RWPE1 (cell line): ENCODE measurements at places on chromosomes 11 and 22.

- DNase-seq: no peak
Observed at GRCh38 chr11:128266893-128267292, 320.5 kb downstream of the ETS1 start.

DNA sequence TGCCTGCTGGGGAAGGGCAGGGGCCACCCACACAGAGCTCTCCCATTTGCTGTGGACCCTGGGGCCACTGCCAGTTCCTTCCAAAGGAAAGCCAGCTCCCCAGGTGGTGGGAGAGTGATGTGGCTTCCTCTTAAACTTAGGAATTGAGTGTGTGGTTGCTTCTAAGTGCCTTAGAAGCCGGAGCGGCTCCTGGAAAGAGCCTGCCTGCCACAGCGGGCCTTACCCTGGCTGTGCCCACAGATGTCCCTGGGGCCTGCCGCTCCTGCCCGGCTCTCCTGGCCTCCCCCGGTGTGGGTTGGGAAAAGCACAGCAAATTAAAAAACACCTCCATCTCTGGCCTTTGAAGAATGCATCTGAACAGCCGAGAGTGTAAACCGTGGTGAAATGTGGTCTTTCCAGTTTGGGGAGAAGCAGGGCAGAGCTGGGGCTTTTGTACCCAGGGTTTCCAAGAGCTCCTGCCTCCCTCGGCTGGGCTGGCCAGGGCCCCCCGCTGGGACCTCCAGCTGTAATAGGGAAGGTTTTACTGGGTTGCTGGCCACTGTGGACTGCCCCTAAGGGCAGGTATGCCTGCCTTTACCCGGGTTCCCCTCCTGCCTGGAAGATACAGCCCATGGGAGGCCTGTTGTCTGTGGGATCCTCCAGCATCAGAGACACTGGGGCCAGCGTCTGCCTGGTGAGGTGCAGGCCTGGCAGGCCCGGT lies 30.2 kb downstream of the LRP5 start:
- peak; percentile 56 for DNase-seq

GRCh38 chr11:47021527-47021818 lies 84.9 kb downstream of the CSTPP1 start:
- DNase-seq: no peak

GRCh38 chr11:92384802-92385201 lies 160.2 kb downstream of the FAT3 start:
- no peak for DNase-seq

GRCh38 chr11:71496421-71496820 lies 30.6 kb upstream of the KRTAP5-7 start:
- DNase-seq: no peak

DNA sequence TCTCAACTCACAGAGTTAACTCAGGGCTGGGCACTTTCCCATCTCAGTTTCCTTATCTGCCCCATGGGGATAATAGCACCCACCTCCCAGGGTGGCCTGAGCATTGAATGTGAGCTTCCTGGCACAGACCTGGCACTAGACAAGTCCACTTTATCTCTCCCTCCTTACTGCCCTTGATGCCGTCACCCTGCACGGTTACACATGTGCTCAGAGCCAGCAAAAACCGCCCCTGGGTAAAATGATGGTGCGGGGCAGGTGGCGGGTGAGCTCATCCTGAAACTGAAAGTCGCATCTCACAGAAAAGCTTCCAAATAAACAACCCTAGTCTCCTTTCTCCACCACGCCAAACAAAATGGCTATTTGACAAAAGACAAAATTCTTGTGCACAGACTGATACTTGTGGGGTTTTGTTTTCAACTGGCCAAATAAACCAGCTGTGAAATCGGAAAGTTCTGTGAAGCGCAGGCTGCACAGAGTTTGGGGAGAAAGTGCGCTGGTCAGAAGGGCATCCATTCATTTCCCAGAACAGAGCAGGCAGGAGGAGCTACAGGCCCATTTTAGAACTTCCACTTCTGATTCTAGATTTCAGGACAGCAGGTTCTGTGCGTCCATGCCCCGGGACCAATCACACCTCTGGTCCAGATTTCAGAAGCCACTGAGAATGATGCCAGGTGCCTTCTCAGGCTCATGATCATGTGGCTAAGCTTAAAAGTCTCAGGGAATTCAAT lies 138.1 kb downstream of the SHANK2 start:
- DNase-seq: no peak

- DNase-seq: no peak
Observed at GRCh38 chr11:77086521-77087472, 15.8 kb upstream of the OMP start.

- no peak for DNase-seq
Observed at GRCh38 chr11:130404727-130405126, 23.7 kb downstream of the ADAMTS8 start.

DNA sequence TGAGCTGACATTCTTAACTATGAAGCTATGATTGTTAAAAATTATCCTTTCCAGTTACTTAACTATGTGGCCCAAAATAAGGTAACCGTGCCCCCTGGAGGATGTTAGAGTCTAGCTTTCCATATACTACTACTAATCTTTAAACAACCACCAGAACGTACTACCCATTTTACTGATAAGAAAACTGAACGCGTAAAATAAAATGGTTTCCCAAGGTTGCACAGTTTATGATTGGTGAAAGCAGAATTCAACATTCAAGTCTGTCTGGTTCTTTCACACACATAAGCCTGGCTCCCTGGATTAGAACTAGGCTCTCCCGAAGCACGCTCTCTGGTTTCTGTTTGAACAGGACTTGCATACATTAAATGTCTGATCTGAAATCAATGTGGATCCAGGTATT lies 437.8 kb upstream of the CCDC90B start:
- peak; percentile 23 for DNase-seq

GRCh38 chr11:14981507-14981906 lies 9.4 kb upstream of the CALCA start:
- no peak for DNase-seq

DNA sequence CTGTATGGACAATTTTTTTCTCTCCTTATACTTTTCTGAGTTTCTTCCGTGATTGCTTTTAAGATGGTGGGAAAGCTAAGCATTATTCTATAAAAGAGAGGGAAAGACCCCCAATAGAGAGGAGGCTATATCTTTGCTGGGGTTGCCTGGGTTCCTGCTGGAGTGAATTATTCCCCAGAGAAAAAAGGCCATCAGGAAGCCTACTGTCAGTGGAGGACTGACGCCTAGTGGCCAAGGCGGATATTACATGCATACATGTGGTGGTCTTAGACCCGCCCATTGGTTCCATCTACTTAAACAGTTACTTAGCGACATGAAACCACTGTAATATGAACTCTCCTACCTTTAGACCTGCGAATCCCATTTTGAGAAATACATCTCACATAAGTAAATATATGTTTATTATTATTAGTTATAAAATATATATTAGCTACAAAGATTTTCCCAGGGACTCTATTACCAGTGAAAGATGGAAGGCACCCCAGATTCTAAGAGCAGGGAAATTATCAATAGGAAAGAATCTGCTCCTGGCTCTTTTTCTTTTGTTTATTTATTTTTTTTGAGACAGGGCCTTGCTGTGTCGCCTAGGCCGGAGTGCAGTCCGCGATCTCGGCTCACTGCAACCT lies 15.7 kb upstream of the PGA3 start:
- peak; percentile 70 for DNase-seq

- no peak for DNase-seq
Observed at GRCh38 chr11:93654226-93654625, 7.3 kb upstream of the CEP295 start.

DNA sequence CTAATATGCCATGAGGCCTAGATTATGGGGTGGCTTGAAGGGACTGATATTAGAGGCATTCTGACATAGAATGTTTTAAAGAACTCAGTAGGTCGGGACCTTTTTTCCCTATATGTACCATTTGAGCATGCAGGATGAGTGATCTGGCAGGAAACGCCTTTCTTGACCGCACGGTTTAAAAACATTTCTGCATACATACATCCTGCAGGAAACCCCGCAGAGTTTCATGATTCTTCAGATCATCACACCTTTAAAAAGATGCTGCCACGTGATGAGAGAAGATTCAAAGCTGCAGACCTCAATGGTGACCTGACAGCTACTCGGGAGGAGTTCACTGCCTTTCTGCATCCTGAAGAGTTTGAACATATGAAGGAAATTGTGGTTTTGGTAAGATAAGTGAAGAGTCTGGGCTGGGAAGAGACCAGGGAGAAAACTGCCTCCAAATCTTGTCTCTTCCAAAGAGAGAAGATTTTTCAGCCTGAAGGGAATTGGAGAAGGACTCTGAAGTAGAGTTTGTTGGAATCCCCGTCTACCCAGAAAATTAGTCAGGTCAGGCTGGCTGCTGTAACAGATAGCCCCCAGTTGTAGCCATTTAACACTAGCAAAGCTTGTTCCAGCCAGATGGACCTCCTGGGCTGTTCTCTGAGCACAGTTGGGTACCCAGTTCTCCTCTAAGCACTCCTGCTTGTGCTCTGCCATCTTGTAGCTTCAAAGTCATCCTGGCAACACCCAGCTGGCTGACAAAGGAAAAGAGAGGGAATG lies 7.4 kb downstream of the RCN1 start:
- DNase-seq: no peak

DNA sequence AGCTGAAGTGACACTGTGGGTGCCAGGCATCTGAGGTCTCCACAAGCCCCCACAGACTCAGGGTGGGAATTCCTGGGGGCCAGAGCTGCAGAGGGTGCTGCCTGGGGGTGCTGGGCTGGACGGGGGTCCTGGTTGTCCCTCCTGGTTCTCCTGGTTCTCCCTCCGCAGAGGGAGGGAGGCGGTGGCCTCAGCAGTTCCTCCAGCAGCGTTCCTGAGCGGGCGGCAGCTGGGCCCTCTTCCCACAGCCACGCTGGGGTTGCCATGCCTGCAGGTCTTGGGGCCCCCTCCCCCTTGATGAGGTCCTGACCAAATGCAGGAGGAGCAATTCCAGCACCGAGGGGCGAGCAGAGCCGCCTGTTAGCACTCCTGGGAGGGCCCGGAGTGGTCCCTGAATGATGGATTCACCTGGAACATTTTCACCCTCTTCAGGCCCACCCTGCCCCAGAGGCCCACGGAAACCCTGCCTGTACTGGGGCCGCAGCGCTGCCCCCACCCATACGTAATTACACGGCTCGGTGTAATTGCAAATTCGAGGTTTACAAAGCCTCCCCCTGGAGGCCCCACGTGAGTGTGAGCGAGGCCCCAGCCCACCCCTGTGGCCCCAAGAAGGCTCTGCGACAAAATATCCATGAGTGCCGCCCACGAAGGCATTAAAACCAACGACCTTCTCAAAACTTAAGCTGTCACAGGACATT lies 635 bp downstream of the C11orf21 start:
- DNase-seq: no peak

- DNase-seq: no peak
Observed at GRCh38 chr11:17573526-17573925, 26.5 kb downstream of the OTOG start.

DNA sequence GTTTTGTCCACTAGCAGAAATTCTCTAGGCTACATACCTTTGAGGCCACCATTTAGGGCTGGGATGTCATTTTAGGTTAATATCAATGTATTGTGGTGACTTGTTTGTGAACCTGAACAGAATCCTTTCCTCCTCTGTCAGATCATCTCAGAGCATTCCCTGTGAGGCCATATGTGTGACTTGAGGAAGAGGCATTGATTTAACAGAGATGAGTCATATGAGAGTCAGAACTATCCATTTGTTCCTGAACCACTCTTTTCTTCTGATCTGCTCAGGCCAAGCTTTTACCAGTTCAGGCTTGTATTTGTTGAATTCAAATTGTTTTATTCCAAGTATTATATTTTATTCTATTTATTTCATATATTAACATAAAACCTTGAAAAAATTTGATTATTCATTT lies 6.9 kb upstream of the OR4C6 start:
- DNase-seq: no peak

GRCh38 chr11:124195189-124195734 lies 12.1 kb downstream of the OR10D3 start:
- DNase-seq: peak; percentile 38

GRCh38 chr11:17547932-17548331 lies 873 bp downstream of the OTOG start:
- DNase-seq: no peak

- DNase-seq: no peak
Observed at GRCh38 chr22:42967005-42967404, 47.9 kb downstream of the PACSIN2 start.

DNA sequence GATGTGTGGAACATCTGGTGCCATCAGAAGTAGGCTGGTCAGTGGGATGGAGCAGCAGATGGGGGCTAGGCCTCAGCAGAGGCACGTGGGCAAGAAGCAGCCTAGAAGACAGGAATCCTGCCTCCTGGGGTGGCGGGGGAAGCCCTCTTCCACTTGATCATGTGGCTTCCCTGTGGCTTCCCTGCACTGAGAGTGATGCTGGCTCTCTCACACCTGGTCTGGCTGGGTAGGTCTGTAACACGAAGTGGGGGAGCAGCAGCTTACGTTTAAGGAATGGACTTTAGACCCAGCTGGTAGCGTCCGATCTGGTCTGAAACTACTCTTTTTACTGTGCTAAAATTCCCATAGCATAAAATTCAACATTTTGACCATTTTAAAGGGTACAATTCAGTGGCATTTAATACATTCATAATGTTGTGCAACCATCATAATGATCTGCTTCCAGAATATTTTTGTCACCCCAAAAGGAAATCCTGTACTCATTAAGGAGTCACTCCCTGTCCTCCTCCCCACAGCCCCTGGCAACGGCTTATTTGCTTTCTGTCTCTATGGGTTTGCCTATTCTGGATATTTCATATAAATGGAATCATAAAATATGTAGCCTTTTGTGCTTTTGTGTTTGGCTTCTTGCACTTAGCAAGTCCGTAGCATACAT lies 21.7 kb downstream of the PTPN5 start:
- DNase-seq: no peak

GRCh38 chr11:6203327-6203726 lies 2.0 kb upstream of the C11orf42 start:
- no peak for DNase-seq

- DNase-seq: no peak
Observed at GRCh38 chr11:95514416-95515110, 275.0 kb downstream of the FAM76B start.

DNA sequence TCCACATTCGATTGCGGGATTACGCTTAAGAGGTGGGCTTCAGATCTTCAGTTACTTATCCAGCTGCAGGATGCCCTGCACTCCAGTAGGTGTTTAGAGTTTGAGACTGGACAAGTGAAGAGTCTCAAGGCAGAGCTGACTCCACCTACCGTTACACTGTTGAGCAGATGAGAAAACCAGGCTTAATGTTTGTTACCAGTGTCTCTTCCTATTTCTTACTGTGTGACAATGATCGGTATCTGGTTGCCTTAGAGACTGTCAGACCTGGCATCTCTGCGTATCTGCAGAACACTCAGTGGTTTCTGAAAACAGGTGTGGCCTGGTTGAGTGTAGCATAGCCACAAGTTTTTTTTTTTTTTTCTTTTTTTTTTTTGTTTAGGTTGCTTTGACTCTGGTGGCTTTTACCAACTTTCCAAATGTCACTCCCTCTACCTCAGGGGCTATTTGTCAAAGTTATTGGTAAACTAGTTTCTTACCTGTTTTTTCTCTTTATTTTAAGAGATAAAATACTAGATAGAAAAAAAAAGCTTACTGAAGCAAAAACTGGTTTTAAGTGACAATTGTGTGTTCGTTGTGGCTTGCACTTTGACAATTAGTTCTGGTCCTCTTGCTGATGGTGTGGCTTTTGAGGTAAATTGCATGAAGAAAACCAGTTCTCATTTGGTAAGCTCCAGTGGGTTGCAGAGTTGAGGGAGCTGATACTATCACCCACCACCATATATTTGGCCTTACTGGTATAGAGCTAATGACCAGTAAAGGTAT lies 284.8 kb downstream of the ETS1 start:
- DNase-seq: no peak

GRCh38 chr11:117928446-117929141 lies 608 bp downstream of the TMPRSS13 start:
- DNase-seq: no peak

- DNase-seq: no peak
Observed at GRCh38 chr11:17765356-17766072, 30.9 kb downstream of the KCNC1 start.

- no peak for DNase-seq
Observed at GRCh38 chr22:49460592-49461281, 366.9 kb downstream of the BRD1 start.
